ENCODE measurements at places on chromosomes 2 and 18. TPM values are rescaled to one million over a fixed set of nuclear protein-coding genes. Genes with fewer than 3 reads are reported as not detected.
A peak's percentile ranks its signal among the peaks of the same experiment; 100 is the strongest.

DNA sequence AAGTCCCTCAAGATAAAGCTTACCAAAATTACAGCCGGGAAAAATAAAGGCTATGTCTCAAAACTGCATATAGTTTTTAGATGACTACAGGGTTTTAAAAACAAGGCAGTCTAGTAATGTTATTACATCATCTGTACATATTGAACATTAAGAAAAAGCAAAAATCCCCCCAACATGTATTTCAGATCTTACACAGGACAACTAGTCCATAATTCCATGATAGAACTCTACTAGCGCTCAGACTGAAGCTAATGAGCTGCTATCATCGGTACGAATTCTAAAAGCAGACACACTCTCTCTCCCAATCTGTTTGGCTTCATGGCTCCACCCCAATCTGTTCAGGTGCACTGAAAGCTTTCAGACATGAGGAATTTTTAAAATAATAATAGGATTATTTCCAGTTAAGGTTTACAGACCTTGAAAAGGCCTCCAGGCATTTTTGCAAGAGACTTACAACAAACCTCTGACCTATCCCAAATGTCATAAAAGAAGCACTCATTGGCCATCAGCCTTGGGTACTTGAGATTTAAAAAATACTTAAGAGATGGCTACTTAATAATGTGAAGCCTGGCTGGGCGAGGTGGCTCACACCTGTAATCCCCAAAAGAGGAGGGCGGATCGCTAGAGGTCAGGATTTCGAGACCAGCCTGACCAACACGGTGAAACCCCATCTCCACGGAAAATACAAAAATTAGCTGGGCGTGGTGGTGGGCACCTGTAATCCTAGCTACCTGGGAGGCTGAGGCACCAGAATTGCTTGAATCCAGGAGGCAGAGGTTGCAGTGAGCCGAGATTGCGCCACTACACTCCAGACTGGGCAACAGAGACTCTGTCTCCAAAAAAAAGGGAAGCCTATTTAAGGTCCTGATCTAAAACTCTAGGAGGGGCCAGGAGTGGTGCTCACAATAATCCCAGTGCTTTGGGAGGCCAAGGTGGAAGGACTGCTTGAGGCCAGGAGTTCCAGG is 2.0 kb downstream of the NPC1 start:
- DNase-seq = no peak
- peaks cover 71% of the 10 kb centered on the region for H3K4me1 ChIP-seq
- H3K4me3 ChIP-seq = peak overlapping the region; percentile 91
- peaks cover 16% of the 10 kb centered on the region for H3K36me3 ChIP-seq
- no peaks in the 10 kb centered on the region for H3K27me3 ChIP-seq
- no peak overlapping the region for H3K27ac ChIP-seq

The EN1 gene
- not detected for total RNA-seq

The CPO gene
- not detected for total RNA-seq

- DNase-seq = no peak
- H3K27ac ChIP-seq = no peak overlapping the region
- peaks cover 51% of the 10 kb centered on the region for H3K4me1 ChIP-seq
- peaks cover 8% of the 10 kb centered on the region for H3K27me3 ChIP-seq
- H3K4me3 ChIP-seq = no peak overlapping the region
- peaks cover 25% of the 10 kb centered on the region for H3K36me3 ChIP-seq
These were observed 123.9 kb downstream of the MGAT5 start for GRCh38 chr2:134377730-134378129.

The RNF144A gene
- total RNA-seq = not detected

GRCh38 chr2:119249855-119250717 is 26.5 kb downstream of the STEAP3 start:
- no peak for DNase-seq
- H3K27ac ChIP-seq = no peak overlapping the region
- H3K4me3 ChIP-seq = no peak overlapping the region
- H3K36me3 ChIP-seq = peaks cover 41% of the 10 kb centered on the region
- peaks cover 55% of the 10 kb centered on the region for H3K4me1 ChIP-seq
- no peaks in the 10 kb centered on the region for H3K27me3 ChIP-seq

- 0 out of 2 replicates have a peak, but pooled peaks cover 5% of the 10 kb centered on the region for H3K36me3 ChIP-seq
- DNase-seq = no peak
- peak overlapping the region; percentile 55 for H3K27ac ChIP-seq
- peaks cover 6% of the 10 kb centered on the region for H3K27me3 ChIP-seq
- H3K4me1 ChIP-seq = peaks cover 21% of the 10 kb centered on the region
- H3K4me3 ChIP-seq = no peak overlapping the region
These were observed 3.3 kb downstream of the SEMA4C start for GRCh38 chr2:96866586-96866985.

All from HFFc6 (cell line).